A549 treated with dexamethasone at 1 μM for 4 hours (cell line): ENCODE measurements at places on chromosomes 2 and 18. TPM values are rescaled to one million over a fixed set of nuclear protein-coding genes. Genes with fewer than 3 reads are reported as not detected.

Gene SGPP2
- total RNA-seq = 0.46 to 0.84 TPM (median 0.51 TPM) in 5 replicates

Gene GBX2
- 1.8 to 3.3 TPM (median 2.9 TPM) in 5 replicates for total RNA-seq

Gene BOLA3
- 118 to 163 TPM (median 122 TPM) in 5 replicates for total RNA-seq

Gene MOCOS
- 2.7 to 4.9 TPM (median 3.6 TPM) in 5 replicates for total RNA-seq

Gene ITPRIPL1
- not detected in 5 replicates for total RNA-seq

Gene DPP10
- not detected in 5 replicates for total RNA-seq

Gene TMEM163
- 0.06 to 0.09 TPM (median 0.07 TPM) in 4 of 5 replicates, not detected in the other for total RNA-seq

Gene PRSS56
- 0.08 to 0.16 TPM (median 0.12 TPM) in 4 of 5 replicates, not detected in the other for total RNA-seq

Gene NR4A2
- total RNA-seq = 1.6 to 2.9 TPM (median 2.1 TPM) in 5 replicates

Gene LIPG
- total RNA-seq = 0.17 to 0.36 TPM (median 0.25 TPM) in 5 replicates

Gene EVA1A
- total RNA-seq = 7.0 to 10.9 TPM (median 8.7 TPM) in 5 replicates

Gene DHRS9
- 3.4 to 4.6 TPM (median 3.9 TPM) in 5 replicates for total RNA-seq

Gene BMP10
- total RNA-seq = not detected in 5 replicates

Gene GKN1
- 0.24 to 0.56 TPM (median 0.41 TPM) in 5 replicates for total RNA-seq

Gene SLC23A3
- 0.45 to 0.75 TPM (median 0.55 TPM) in 5 replicates for total RNA-seq

Gene REG3A
- total RNA-seq = not detected in 5 replicates

Gene PLCL1
- total RNA-seq = 0.02 TPM in 1 of 5 replicates, not detected in the others

Gene TRIM43
- total RNA-seq = 0.07 to 0.17 TPM (median 0.12 TPM) in 4 of 5 replicates, not detected in the other

Gene MC5R
- not detected in 5 replicates for total RNA-seq

Gene SERPINB7
- 1.5 to 2.3 TPM (median 2.0 TPM) in 5 replicates for total RNA-seq

Gene CHST9
- total RNA-seq = 0.01 TPM in 1 of 5 replicates, not detected in the others

Gene ATIC
- 200 to 237 TPM (median 224 TPM) in 5 replicates for total RNA-seq

Gene NTSR2
- not detected in 5 replicates for total RNA-seq

Gene FAM161A
- 6.0 to 9.9 TPM (median 8.7 TPM) in 5 replicates for total RNA-seq

Gene FIGN
- total RNA-seq = 1.3 to 3.0 TPM (median 2.7 TPM) in 5 replicates

Gene CPO
- 0.11 to 0.16 TPM in 2 of 5 replicates, not detected in the others for total RNA-seq

Gene HOXD12
- total RNA-seq = not detected in 5 replicates

Gene INPP5D
- 0.40 to 0.70 TPM (median 0.62 TPM) in 5 replicates for total RNA-seq

Gene COL3A1
- total RNA-seq = 0.12 to 0.27 TPM (median 0.21 TPM) in 5 replicates

Gene MLPH
- total RNA-seq = 225 to 326 TPM (median 300 TPM) in 5 replicates

Gene SCRN3
- total RNA-seq = 12.1 to 18.7 TPM (median 15.2 TPM) in 5 replicates

Gene POTEC
- total RNA-seq = not detected in 5 replicates

Gene SOWAHC
- total RNA-seq = 7.0 to 10.2 TPM (median 9.2 TPM) in 5 replicates

Gene HTR2B
- 0.04 TPM in 1 of 5 replicates, not detected in the others for total RNA-seq

Gene TOGARAM2
- 0.15 to 0.27 TPM (median 0.21 TPM) in 4 of 5 replicates, not detected in the other for total RNA-seq

Gene UGT1A8
- total RNA-seq = 0.06 to 0.07 TPM (median 0.06 TPM) in 3 of 5 replicates, not detected in the others

Gene TXNDC2
- total RNA-seq = 0.07 to 0.17 TPM (median 0.11 TPM) in 5 replicates

Gene HOXD9
- total RNA-seq = 0.82 to 1.4 TPM (median 0.93 TPM) in 5 replicates

Gene TCF23
- total RNA-seq = not detected in 5 replicates

Gene STAT4
- total RNA-seq = 3.9 to 5.7 TPM (median 4.8 TPM) in 5 replicates

Gene IL1B
- 0.11 to 0.27 TPM (median 0.16 TPM) in 4 of 5 replicates, not detected in the other for total RNA-seq

Gene DYNAP
- total RNA-seq = not detected in 5 replicates

Gene TFPI
- 40.9 to 60.9 TPM (median 48.9 TPM) in 5 replicates for total RNA-seq

Gene WNT10A
- total RNA-seq = 0.05 to 0.08 TPM (median 0.06 TPM) in 5 replicates

Gene SERPINE2
- 144 to 168 TPM (median 151 TPM) in 5 replicates for total RNA-seq

Gene RRM2
- 178 to 256 TPM (median 244 TPM) in 5 replicates for total RNA-seq

Gene ASB18
- total RNA-seq = not detected in 5 replicates

Gene UGT1A10
- total RNA-seq = 0.05 TPM in 1 of 5 replicates, not detected in the others
